Epithelial cell of prostate (primary cell): ENCODE measurements at places on chromosomes 3 and 15.

DNA sequence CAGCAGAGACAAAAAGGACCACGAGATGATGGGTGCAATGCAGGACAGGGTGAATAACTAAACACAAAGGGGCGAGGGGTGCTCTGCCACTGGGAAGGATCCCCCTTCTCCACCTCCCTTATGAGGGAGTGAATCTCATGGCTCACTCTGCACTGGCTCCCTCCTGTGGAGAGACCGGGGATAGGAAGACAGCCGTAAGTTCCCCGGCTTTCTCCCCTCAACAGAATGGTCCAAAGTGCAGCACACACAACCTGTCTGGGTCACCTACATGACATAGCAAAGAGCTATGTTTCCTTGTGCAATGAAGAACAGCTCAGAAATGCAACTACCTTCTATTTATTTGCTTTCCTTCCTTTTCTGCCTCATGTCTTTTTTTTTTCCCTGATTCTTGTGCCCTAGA lies 7.8 kb upstream of the ACSBG1 start:
- no peak for DNase-seq

GRCh38 chr15:67253101-67253500 lies 1.4 kb downstream of the AAGAB start:
- DNase-seq, result no peak

- no peak for DNase-seq
These were observed 821.8 kb downstream of the TBL1XR1 start for GRCh38 chr3:176375519-176375918.

GRCh38 chr15:26069231-26069641 lies 206.1 kb upstream of the ATP10A start:
- no peak for DNase-seq

DNA sequence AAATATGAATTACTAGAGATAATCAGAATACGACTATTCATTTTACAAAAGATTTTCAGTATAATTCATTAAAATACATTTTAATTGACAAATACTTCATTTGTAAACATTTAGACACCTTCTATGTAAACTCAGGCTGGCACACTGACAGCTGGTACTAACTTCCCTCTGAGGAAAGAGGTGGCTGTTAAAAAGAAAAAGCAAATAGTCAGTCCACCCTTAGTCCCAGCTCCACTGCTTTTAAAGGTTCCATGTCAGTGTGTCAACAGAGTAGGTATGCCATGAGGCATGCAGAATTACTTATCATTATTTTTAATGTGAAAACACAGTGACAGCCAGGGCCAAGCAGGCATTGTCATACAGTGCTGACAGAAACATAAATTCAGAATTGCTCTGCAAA lies 16.1 kb downstream of the TM6SF1 start:
- DNase-seq, result no peak

DNA sequence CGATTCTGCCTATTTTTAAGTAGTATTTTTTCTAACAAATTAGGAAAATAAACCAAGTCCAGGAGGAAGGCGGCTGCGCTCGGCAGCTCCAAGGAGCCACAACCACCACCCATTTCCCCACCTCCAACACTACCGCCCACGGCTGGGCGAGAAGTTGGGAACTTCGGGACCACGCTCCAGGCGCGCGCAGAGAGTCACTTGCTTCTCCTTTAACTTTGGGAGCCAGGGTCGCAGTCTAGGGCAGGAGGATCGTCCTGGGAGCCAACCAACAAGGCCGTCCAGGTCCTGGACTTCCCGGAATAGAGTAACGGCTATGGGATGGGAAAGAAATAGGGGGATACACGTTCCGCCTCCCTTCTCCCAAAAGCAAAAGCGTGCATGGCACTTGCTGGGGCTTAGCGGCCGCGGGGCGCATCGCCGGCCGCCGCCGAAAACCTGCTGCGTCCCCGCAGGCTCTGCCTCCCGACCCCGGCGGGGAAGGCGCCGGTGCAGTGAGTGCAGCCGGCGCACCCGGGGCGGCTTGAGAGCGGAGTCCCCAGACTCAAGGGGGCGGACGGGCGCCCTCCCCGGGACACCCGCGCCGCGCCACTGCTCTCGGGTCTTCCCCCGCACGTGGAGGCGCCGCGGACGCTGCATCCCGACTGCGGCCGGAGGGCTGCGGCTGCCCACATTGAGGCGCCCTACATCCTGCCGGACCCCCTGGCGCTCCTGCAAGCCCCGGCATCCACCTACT lies 699 bp downstream of the MEGF11 start:
- DNase-seq, result no peak

GRCh38 chr15:56464893-56465520 lies at the start of gene MNS1:
MNS1 (minus strand) TSS chr15:56465137; CDS start chr15:56464972, 165 bp downstream.
- DNase-seq, result peak; percentile 85

DNA sequence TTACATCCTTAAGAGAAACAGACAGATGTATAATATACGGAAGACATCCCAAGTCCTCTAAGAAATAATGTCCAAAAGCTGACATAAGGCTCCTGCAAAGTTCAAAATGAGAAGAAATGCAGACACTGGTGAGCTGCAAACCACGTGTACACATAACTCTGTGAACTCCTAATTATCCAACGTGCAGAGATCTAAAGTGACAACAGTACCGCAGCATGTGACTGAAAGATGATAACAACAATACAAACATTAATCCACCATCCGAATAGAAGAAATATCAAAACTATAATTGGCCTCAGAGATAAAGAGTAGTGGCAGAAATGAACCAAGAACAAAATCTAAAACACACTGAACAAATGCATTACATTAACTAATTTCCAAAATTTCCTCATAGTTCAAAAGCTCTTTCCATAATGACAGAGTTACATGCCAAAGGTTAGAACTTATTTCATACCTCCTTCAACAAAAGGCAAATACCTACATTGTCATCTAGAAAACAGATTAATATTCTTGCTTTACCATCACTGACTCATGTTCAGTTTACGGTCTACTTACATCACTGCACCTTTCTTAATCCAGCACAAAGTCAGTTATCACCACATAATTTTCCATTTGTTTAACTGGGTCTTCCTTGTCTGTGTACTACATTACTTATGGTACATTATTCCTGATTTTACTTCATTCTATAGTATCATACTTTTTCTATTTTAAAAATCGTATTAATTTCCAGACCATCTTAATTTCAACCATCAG lies 2.2 kb downstream of the PDCD10 start:
- DNase-seq, result no peak

DNA sequence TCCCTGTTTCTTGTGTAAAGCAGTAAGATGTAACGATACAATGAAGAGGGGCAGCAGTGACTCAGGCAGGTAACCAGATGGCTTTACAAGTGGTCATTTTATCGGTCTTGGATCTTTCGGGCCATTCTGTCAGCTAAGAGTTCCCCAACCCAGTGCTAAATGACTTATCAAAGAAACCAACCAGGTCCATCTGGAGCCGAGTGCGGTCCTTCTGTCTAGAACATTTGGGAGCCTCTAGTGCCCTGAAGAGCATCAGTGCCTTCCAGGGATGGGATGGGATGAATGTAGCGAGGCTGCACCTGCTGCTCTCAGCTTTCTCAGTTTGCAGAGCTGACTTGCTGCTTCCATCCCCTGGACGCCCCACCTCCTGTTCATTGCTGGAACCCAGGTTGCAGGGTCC lies 131.7 kb upstream of the AGBL1 start:
- DNase-seq, result no peak

- DNase-seq, result no peak
These were observed 792.8 kb downstream of the ZPLD1 start for GRCh38 chr3:103227651-103228050.

DNA sequence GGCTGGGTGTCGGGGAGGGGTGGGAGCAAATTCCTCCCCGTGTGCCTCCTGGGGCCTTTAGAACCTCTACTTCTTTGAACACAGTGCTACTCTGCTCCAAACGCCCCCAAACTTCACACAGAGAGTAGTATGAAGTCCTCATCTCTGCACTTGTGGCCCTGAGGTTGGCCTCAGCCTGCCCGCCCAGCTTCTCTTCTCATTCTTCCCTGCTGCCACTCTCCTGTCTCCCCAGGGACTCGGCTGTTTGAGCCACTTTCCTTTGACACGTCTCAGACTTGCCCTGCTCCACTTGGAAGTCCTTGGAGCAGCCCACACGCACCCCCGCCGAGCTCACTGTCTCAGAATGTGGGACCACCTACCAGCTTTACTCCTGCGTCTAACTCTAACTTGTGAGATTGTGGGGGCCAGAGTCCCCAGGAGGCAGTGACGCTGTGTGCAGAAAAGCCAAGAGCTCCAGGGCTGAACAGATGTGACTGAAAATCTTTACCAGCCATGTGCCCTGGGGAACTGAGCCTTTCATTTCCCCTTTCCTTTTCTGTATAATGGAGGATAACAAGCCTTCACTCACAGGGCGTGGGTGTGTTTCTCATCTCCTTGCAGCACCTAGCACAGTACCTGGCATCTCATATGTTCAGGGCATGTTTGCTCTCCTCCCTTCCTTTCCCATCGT lies 233.6 kb upstream of the CTDSPL start:
- no peak for DNase-seq

GRCh38 chr3:60269377-60269776 lies 981.9 kb downstream of the FHIT start:
- DNase-seq, result no peak

DNA sequence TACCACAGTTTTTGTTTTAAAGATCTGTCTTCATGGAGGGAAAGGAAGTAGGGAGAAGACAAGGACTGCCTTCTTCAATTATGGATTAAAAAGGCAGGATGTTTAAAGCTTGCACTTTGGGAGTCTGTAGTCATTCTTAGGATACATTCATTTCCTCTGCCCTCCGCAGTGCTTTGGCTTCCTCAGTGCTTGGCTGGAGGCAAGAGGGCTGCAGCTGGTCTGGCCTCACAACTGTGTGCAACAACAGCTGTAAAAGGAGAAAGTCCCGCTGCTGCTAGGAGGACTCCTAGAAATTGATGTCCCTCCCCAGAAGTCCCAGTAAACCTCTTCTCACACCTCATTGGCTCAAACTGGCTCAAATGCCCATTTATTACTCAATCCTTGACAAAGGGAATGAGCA lies 54.4 kb upstream of the PPP2R3A start:
- DNase-seq, result no peak

- no peak for DNase-seq
These were observed 222.9 kb downstream of the SCAPER start for GRCh38 chr15:76682259-76682658.

GRCh38 chr15:41121951-41122350 lies 5.9 kb upstream of the INO80 start:
- no peak for DNase-seq

DNA sequence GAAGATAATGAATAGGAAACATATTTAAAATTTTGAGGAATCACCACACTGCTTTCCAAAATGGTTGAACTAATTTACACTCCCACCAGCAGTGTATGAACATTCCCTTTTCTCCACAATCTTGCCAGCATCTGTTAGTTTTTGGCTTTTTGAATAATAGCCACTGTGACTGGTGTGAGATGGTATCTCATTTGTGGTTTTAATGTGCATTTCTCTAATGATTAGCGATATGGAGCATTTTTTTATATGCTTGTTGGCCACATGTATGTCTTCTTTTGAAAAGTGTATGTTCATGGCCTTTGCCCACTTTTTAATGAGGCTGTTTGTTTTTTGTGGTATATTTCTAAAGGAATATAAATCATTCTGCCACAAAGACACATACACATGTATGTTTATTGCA lies 166.3 kb downstream of the NECTIN3 start:
- no peak for DNase-seq

DNA sequence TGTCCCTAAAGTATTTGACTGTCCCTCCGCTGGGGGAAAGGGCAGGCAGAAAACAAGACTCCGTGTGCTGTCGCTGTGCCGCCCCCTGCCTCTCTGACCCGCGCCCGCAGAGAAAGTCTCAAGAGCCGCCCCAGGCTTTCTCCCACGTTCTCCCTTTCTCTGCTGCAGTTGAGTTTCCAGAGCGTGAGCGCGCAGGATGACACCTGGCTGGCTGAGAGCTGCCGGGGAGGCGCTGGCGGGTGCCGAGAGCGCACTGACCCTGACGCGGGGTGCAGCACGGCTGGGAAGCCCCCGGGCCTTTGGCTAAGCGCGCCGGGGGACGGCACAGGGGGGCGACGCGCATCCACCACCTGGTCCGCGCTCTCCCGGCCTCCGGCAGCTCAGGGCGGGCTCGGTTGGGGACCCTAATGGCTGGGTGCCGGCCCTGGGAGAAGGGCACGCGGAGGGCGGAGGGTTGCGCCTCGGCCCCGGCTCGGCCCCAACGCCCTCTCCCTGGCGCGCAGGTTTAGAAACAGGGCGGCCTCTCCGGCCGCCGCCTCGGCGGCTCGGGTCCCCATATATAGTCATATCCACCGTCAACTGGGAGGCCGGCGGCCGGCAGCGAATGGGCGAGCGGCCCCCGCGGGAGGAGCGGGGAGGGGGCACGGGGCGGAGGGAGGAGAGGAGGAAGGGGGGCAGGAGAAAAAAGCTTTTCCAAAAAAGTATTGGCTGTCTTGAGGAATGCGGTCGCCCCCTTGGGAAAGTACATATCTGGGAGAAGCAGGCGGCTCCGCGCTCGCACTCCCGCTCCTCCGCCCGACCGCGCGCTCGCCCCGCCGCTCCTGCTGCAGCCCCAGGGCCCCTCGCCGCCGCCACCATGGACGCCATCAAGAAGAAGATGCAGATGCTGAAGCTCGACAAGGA lies at the start of gene TPM1:
TPM1 (plus strand) TSS at position 774 of the 903 bp plus-strand sequence; CDS start at position 857, 83 bp downstream.
- no peak for DNase-seq

DNA sequence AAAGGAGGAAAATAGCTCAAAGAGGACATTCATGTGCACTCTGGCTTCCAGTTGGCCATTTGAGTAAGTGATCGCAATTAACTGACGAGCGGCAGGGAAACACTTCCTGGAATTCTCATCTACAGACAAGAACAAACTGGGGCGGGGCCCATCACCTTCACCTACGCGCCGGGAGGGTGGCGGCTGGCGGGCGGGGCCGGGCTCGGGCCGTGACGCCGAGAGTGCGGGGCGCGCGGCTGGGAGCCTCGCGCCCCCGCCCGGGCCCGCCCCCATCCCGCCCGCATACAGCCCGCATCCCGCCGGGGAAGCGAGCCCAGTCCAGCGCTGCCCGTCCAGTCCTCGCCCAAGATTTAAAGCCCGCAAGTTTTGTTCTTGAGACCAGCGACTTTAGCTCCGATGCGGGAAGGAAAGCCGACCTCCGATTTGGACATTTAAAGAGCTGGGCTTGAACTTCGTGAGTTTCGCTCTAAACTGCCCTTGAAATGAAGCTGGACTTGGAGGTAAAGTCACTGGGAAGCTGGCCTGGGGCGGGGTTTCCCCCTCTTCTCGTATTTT lies at the start of gene B3GNT5:
B3GNT5 (plus strand) TSS at position 281 of the 555 bp plus-strand sequence. CDS start 16,546 bp downstream, outside the sequence.
- DNase-seq, result no peak

- no peak for DNase-seq
These were observed 11.7 kb upstream of the ZNF280D start for GRCh38 chr15:56744701-56745683.

GRCh38 chr3:172391592-172392302 lies 56.5 kb downstream of the GHSR start:
- no peak for DNase-seq

GRCh38 chr15:77864211-77865105 lies 213.1 kb downstream of the TBC1D2B start:
- no peak for DNase-seq
